ENCODE measurements at places on chromosomes 7 and 10.
A peak's percentile ranks its signal among the peaks of the same experiment; 100 is the strongest.

GRCh38 chr7:36096460-36097095 lies 56.5 kb upstream of the EEPD1 start:
- DNase-seq: no peak

GRCh38 chr10:131909014-131909808 lies 8.4 kb downstream of the PPP2R2D start:
- no peak for DNase-seq

GRCh38 chr7:24227603-24228359 lies 56.2 kb upstream of the NPY start:
- no peak for DNase-seq

GRCh38 chr7:50449501-50449880 lies 659 bp downstream of the FIGNL1 start:
- no peak for DNase-seq

GRCh38 chr10:56181607-56182006 lies 179.5 kb downstream of the ZWINT start:
- DNase-seq: no peak

DNA sequence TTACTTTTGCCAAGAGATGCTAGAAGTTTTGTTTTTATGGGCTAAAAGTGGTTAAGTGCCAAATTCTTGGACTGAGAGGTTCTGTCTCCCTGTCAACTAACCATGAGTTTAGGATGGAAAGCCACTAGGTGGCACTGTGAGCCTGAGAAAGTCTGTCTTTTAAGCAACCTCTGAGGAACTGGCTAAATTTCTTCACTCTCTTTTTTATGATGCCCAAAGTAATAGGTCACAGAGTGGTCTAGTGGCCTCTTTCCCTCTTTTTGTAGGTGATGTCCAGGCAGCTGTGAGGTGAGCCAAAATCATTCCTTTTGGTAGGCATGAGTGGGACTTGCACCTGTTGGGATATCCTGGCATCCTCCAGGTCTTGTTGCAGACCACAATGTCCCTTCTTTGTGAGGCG lies 56.8 kb downstream of the SND1 start:
- peak; percentile 87 for DNase-seq

- no peak for DNase-seq
Measured at GRCh38 chr10:84540022-84540616, 211.7 kb downstream of the CCSER2 start.

DNA sequence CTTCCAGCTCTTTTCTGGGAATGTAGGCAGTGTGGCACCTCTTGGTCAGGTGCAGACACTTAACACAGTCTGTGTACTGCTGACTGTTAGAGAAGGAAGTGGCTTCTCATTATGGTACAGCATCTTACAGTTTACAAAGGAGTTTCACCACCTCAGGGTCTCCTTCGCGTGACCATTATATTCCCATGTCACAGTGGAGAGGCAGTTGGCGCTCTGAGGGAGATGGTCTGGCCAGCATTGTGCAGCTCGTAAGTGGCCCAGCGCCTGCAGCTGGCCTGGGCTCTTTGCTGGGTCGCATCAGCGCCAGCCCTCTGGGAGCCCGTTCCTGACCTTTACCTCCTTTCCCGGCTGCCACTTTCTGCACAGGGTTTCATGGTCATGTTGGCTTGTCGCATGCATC lies 15.4 kb downstream of the TSPAN15 start:
- DNase-seq: no peak

GRCh38 chr10:63587191-63587590 lies 66.0 kb downstream of the REEP3 start:
- DNase-seq: no peak

DNA sequence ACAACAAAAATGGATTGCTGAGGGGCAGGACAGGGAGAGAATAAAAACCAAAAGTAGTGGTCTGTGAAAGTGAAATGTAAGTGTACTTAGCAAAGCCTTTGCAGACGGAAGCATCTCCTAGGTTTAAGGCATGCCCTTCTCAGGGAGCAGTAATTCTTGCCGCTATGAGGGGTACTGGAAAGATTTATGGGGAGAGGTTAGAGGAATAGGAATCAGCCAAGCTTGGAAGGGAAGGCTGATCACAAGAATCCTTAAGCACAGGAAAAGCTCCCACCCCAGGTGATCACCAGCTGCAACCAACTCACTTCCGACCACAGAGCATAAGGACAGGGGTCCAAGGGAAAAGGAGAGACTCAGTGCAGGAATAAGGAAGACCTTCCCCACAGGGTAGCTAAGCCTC lies 10.3 kb downstream of the GFRA1 start:
- no peak for DNase-seq

DNA sequence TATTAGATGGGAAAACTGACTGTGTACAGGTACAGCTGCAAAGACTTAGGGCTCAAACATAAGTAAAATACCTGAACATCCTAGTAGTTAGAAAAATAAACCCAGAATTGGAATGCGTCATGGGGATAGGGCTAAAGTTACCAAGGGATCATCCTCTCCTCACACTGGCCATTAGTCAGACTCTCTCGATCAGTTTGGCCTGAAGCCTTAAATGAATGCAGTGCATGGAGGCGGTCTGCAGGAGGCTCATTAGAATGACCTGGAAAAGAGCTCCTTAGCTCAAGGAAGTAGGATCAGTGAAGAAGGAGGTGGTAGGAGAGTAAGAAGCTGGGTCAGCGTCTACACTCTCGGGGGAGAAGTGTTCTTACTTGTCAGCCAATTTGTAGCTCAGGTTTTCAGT lies 35.3 kb downstream of the DENND2A start:
- DNase-seq: no peak

DNA sequence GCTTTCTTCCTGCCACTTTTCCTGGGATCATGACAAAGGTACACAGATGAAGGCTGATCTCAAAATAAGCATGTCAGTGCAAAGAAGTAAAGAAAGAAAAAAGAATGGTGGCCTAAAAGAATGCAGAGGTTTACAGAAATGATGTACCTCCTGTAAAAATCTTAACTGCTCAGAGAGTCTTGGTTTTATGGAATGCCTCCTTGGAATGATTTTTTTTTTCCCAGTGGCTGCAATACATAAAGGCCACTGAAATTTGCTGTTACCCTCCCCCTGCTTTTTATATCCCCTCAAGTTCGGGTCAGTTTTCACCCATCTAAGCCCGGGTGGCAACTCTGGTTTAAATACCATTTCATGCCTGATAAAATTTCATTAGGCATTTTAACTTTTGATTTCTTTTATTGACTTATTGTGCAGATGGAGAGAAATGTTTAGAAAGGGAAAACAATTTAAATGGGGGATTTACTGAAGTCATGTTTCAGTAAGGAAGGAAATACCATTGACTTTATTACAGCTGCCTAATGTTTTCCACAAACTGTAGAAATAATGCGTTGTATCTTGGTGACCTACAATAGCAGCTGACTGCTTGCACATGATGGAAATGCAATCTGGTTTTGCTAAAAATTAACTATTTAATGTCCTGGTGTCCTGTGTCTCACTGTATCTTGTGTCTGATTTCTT lies 102.5 kb downstream of the SAMD9 start:
- no peak for DNase-seq

DNA sequence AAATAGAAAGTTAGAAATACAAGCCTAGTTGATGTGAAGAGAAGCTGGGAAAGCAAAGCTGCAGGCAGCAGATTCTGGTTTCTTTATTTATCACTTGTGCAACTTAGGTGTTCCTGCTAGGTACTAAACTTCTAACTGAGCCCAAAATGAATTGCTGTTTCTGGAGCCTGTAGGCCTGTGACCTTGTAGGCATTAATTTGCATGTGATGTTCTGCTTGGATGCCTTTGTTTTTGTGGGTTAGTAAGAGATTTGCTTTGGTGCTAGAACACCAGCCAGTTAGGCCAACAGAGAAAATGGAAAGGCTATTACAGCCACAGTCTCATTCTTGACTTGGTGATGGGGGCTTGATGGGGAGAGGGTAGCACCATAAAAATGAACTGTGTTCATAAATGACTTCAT lies 370.7 kb downstream of the PPP1R3A start:
- no peak for DNase-seq

DNA sequence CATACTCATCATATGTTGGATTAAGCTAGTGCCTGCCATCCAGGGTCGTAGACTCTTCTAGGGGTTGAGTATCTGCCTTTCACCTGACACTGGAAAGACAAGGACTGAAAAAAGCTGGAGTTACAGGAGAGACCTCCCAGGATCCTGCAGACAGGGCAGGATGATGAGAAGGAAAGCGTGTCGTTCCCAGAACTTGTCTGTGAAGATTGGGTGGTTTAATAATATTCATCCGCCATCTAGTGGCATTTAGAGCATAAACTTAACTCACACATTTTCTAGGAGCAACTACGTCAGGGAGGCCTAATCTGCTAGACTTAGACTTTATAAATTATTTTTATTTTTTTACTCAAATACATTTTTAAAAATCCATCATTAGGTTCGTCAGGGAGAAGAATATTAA lies 59.6 kb downstream of the ADRB1 start:
- peak; percentile 23 for DNase-seq

- DNase-seq: peak; percentile 78
Measured at GRCh38 chr10:132469197-132469884, 68.2 kb upstream of the INPP5A start.
